ENCODE measurements at places on chromosomes 2 and 18. TPM values are rescaled to one million over a fixed set of nuclear protein-coding genes. Genes with fewer than 3 reads are reported as not detected.

GRCh38 chr18:55546851-55547704, 40.9 kb downstream of the TCF4 start:
- peak; percentile 63 for DNase-seq

DNA sequence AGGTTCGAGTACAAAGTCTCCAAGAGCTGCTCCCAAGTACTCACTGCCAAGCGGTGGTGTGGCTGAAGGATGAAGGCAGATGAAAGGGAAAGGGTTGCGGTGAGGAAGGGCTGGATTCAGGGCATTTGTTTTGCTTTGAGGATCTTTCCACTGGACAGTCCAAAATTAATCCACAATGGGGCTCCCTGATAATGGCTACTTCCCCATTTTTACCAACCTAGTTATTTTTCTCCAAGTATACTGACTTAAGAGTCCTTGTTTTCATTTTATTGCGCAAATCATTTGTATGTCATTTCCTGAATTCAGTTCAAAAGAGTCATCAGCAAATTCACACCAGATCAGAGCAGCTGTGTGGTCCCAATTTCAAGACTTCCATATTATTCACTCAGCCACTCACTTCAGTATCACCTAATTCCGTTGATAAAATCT, 464 bp upstream of the SESTD1 start:
- peak; percentile 47 for DNase-seq

GRCh38 chr2:44456946-44457345, 95.2 kb downstream of the CAMKMT start:
- DNase-seq, result no peak

DNA sequence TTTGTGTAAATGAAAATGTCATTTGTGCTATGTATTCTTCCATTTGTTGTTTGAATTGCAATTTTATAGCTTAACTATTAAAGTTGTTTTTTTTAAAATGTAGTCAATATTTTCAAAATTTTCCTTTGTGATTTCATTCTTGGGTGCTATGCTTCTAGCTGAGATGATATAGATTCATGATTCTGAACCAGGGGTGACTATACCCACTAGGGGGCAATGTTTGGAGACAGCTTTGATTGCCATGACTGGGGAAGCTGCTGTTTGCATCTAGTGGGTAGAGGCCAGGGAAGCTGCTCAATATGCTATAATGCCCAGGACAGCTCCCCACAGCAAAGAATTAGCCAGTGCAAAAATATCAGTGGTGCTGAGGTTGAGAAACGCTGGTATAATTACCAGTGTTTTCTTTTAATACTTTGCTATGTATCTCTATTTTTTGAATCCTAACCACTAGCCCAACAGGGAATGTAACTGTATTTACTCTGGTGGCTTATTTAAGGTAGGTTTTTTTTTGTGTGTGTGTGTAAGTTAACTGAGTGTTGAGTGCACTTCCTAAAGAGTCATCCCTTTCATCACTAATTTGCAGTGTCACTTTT, 99.7 kb downstream of the MEP1B start:
- peak; percentile 51 for DNase-seq

DNA sequence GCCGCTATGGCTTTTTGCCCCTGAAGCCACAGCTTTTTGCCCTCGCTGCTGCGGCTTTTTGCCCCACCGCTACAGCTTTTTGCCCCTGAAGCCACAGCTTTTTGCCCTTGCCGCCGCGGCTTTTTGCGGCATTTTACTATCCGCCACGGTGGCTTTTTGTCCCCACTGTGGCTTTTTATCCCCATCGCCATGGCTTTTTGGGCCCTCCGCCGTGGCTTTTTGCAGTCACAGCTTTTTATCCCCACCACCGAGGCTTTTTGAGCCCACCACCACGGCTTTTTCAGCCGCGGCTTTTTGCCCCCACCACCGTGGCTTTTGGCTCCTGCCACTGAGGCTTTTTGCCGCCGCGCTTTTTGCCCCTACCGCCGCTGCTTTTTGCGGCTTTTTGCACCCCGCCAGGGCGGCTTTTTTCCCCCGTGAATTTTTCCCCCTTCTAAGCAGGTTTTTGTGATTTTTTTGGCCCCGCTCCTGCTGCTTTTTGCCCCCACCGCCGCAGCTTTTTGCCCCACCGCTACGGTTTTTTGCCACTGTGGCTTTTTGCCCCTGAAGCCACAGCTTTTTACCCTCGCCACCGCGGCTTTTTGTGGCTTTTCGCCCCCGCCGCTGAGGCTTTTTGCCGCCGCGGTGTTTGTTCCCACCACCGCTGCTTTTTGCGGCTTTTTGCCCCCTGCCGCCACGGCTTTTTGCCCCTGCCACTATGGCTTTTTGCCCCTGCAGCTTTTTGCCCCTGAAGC, 2797.2 kb upstream of the TEKT4 start:
- DNase-seq, result no peak

DNA sequence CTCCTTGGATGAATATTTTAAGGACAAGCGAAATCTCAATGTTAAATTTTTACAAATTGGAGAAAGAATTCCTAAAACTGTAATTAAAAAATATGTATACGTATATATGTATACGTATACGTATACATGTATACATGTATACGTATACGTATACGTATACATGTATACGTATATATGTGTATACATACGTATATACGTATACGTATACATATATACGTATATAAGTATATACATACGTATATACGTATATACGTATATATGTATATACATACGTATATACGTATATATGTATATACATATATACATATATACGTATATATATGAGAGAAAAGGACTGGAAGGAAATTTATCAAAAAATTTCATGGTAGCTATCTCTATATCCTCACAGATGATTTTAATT, 110.2 kb upstream of the ACKR3 start:
- no peak for DNase-seq

DNA sequence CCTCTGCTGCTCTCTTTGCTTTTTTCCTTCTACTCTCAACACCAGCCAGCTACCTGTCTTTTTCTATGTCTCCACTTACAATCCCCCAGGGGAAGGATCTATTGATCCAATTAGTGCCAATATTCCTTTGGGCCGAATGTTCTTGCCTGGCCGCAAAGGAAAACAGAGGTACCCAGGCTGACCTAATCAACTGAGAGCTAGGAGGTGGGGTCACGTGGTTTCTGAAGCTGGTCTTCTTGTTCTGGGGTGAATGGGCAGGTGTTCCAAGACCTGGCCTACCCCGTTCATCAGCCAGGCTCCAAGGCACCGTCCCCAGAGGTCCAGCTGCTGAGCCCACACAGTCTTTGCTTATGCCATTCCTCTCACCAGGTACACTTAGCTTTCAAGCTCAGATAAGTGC, 65.5 kb upstream of the EPAS1 start:
- DNase-seq, result no peak

GRCh38 chr2:238420442-238420841, 6.3 kb upstream of the ASB1 start:
- no peak for DNase-seq

DNA sequence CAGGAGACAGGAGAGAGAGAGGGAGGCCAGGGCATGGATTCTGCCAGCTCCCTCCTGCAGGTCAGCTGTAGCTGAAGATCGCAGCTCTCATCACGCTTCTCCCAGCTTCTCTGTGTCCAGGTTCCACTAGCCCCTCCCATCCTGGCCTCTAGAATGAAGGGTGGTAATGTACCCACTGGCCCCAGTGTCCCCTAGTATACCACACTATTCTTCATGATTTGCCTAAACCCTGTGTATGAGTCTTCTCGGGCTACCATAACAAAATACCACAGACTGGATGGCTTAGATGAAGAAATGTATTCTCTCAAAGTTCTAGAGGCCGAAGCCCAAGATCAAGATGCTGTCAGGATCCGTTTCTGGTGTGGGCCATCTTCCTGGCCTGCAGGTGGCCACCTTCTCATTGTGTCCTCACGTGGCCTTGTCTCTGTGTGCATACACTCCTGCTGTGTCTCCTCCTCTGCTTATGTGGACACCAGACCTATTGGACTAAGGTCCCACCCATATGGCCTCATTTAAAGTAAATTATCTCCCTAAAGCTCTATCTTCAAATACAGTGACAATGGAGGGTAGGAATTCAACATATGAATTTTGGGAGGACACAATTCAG, 77.3 kb downstream of the TNFRSF11A start:
- DNase-seq, result no peak

DNA sequence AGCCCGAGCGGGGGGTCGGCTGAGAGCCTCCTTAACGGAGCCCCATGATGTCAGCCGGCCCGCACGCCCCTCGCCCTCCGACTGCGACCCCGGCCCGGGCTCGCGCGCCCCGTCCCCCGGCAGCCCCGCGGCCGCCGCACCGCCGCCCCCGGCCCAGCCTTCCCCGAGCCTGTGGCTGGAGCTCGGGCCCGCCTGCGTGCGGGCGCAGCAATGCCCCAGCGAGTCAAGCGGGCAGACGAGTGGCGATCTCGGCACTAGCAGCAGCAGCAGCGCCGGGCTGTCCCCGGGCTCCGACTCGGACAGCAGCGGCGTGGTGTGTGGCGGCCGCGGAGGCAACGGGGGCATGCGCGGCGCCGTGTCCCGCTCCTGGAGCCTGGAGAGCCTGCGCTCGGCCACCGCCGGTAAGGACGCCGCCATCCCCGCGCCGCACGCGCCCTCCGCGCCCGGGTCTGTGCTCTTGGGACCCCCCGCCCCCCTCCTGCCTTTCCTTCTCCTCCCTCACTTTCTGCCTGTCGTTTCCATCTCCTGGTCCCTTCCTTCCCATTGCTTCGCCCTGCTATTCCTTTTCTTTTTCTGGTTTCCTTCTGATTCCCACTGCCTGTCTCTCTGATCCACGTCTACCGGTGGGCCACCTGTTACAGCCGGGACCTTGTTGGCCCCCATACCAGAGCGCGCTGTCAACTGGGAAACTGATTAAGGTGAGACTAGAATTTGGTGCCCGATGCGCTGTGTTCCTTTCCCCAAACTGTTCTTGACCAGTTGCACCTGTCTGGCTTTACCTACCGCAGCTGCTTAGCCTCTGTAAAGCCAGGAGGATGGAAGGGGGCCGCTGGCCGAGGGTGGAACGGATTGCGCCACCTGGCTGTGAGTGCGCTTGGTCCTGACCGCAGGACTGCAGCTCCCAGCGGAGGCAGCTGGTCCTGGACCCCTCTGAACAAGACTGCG, 127.4 kb downstream of the ARHGEF4 start:
- peak; percentile 26 for DNase-seq

GRCh38 chr2:168801961-168802858, at the start of gene NOSTRIN:
TSS of gene NOSTRIN (plus strand) at chr2:168802637. CDS start at chr2:168802647, 10 bp downstream.
- peak; percentile 63 for DNase-seq

GRCh38 chr2:74525717-74526648, at the start of gene DQX1:
TSS of gene DQX1 (minus strand) at chr2:74526231. CDS start at chr2:74525729, 502 bp downstream.
- DNase-seq, result peak; percentile 44

GRCh38 chr2:381941-382727, 94.2 kb upstream of the ALKAL2 start:
- DNase-seq, result no peak

GRCh38 chr2:173151671-173152401, 76.2 kb downstream of the MAP3K20 start:
- DNase-seq, result peak; percentile 79

- no peak for DNase-seq
Measured at GRCh38 chr2:105042189-105042588, 4.3 kb downstream of the MRPS9 start.

GRCh38 chr18:7727361-7728076, 160.4 kb downstream of the PTPRM start:
- DNase-seq, result peak; percentile 30

- DNase-seq, result peak; percentile 66
Measured at GRCh38 chr2:47354013-47354847, 48.7 kb upstream of the MSH2 start.

GRCh38 chr2:31208240-31208639, 9.1 kb downstream of the CAPN14 start:
- no peak for DNase-seq

GRCh38 chr2:151175864-151176263, 85.8 kb downstream of the RBM43 start:
- DNase-seq, result no peak

DNA sequence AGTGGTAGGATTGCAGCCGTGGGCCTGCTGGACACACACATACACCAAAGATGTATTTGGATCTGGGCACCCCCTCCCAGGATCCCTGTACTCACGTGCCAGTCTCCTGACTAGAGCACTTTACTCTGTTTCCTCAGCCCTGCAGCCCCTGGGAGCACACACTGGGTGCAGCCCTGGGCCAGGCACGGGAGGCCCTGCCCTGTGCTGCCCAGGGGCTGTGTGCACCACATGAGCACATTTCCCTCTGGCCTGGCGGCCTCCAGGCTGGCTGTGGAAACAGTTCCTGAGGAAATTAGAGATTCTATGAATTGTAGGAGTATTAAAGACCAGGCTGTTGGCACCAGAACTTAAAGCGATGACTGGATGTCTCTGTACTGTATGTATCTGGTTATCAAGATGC, 45.4 kb downstream of the BCL2L11 start:
- no peak for DNase-seq

GRCh38 chr2:35428548-35428947, 927.0 kb upstream of the CRIM1 start:
- DNase-seq, result no peak

DNA sequence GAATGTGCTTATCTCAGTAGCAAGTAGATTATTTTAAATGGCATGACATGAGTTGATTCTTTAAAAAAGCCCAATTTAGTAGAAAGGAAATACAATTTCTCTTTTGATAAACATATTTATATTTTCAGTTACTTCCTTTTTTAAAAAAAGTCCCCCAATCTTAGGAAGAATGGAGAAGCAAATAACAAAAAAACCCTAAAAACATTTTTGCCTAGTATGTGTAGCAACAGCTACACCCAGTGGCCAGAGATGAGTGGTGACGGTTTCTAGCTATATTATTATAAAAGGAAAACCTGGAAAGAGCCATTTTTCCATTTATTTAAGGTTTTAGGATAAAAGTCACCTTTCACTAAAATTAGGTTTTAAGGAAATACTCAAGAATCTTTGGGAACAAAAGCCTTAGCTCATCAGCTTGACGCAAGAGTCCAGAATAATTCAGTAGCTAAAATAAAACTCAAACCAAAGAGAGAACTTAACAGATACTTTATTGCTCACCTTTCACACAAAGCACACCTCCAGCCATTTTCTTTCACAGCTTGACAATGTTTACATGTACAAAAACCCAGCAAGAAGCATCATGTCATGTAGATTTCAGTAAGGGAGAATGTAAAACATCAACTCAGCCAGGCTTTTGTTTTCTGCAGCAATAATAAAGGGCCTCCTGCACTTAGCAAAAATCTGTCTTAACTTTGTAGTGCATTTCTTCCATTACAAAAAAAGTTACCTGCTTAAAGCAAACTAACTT, 15.7 kb downstream of the FAM98A start:
- DNase-seq, result peak; percentile 65

The CAPN14 gene
- total RNA-seq, result 0.17 TPM

The CLEC4F gene
- total RNA-seq, result not detected

The GPR39 gene
- 1.3 TPM for total RNA-seq

The FLACC1 gene
- 1.3 TPM for total RNA-seq

The CTAGE1 gene
- under 0.01 TPM for total RNA-seq

The SUMO1 gene
- total RNA-seq, result 97.3 TPM

The STARD6 gene
- not detected for total RNA-seq

The GAREM2 gene
- total RNA-seq, result 0.66 TPM

The DCC gene
- total RNA-seq, result not detected

The IL36G gene
- total RNA-seq, result not detected
